ENCODE measurements at places on chromosomes 5 and 9.
A peak's percentile ranks its signal among the peaks of the same experiment; 100 is the strongest.

DNA sequence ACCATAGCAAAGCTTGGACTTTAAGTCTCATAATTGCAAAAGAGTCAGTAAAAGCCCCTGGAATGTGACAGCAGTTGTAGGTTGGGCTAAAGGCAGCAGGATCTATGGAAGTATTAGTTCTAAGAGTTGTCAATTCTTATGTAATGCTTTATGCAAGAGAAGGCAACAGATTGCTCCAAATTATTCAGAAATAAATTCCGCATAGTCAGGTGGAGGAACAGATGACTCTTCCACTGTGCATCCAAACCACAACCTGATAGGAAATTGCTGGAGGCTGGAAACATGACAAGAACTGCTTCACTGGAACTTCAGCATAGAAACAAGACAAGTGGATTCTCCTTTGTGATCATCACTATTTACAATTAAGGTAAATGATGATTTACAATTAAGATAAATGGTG lies 101.0 kb downstream of the STARD4 start:
- DNase-seq, result peak; percentile 64

DNA sequence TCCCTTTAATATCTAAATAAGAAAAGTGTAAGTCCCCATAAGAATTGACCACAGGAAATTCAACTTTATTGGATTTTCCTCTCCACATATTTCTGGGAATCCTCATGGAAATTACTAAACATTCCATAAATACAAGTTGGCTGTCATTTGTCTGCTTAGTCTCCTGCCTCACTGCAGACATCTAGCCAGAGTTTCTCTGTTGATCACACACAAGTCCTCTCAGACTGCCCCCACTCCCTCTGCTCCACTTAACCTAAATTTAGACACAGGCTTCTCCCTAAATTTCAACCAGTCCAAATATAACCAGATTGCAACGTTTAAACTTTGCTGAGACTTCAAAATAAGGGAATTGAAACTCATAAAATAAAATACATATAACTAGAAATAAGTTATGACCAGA lies 982.1 kb downstream of the DTWD2 start:
- peak; percentile 17 for DNase-seq

GRCh38 chr9:95075700-95076099 lies 241.8 kb downstream of the FANCC start:
- no peak for DNase-seq

DNA sequence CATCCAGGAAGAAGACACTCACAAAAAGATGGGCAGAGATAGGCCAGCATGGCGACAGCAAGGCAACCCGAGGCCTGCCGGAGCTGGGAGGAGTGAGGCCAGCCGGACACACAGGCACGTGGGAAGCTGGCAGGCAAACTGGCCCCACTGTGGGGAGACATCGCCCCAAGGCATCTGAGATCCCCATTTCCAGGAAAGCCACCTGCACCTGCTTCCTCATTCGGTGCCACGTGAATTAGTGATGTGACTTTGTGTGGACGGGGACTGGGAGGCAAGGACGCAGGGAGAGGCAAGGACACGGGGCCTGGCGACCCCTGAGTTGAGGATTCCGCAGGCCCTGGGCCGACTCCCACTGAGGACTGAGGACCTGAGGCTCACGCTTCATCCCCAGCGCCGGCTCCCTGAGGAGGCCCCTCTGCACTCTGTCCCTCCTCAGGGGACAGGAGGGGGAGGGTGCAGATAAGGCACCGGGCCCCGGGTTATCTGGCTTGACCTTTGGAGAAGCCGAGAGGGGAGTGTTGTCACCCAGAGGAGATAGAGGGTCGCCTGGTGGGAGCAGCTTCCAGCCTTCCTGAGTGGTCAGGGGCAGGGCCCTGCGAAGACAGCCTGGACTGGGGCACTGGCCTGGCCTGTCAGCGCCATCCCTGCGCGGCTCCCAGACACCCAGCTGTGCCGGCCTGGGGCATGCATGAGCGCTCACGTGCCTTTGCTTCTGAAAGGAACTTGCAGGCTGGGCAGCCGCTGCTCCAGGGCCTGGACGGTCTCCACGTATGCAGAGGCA lies 39.7 kb downstream of the NDUFS6 start:
- no peak for DNase-seq

- no peak for DNase-seq
Observed at GRCh38 chr9:128149001-128149701, at the start of gene LCN2. TSS of gene LCN2 (plus strand) at chr9:128149453. CDS start at chr9:128149526, 73 bp downstream.

DNA sequence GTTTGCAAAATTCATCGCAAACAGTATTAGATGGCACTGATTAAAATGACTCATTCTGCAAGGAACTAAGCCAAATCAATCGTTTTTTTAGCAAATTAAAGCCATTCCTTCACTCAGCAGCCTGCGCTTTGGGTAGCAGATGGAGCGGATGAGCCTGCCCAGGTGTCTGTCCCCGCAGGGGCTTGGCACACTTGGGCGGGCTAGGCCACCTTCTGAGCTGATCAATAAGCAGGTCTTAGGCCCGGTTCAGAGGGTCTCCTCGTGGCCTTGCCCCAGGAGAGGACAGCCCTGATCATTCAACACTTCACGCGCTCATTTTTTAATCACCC lies 78.0 kb upstream of the FCN1 start:
- DNase-seq, result no peak

DNA sequence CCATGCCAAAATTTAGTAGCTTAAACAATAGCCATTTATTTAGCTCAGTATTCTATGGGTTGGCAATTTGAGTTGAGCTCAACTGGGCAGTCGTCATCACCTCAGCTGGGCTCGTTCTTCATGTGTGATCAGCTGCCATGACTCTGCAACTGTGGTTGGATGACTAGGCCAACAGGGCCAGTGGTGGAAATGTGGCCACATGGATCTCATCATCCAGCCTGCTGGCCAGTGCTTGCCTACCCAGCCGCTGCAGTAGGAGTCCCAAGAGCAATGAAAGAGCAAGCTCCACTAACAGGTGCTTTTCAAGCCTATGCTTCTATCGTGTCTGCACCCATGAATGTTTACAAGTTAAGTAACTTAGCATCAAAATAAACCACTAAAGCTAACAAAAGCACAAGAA lies 158.0 kb downstream of the ATPSCKMT start:
- DNase-seq, result peak; percentile 28

DNA sequence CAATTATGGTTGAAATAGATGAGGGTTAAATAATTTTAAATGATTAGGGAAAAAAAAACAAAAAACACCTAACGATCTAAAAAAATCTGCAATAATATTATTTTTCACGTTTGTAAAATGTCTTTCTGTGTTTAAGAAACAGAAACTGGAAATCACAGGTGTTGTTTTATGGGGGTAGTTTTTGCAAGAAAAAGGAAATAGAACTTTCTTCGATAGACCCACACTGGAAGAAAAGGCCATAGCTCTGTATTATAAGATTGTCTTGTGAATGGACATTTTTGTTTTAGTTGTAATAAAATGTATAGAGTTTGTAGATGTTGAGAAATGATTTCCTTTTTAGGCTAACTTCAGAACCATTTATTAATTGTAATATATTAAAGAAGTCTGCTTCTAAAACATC lies 5.5 kb downstream of the CSNK1G3 start:
- DNase-seq, result no peak

GRCh38 chr5:14187660-14188059 lies 44.5 kb downstream of the TRIO start:
- DNase-seq, result peak; percentile 34

- no peak for DNase-seq
Observed at GRCh38 chr5:169374761-169375160, 73.8 kb upstream of the SLIT3 start.

GRCh38 chr9:20566401-20566800 lies 55.9 kb downstream of the MLLT3 start:
- no peak for DNase-seq

- no peak for DNase-seq
Observed at GRCh38 chr5:82072138-82072537, 100.3 kb downstream of the ATG10 start.

- no peak for DNase-seq
Observed at GRCh38 chr5:113281194-113281593, 153.6 kb downstream of the TSSK1B start.

DNA sequence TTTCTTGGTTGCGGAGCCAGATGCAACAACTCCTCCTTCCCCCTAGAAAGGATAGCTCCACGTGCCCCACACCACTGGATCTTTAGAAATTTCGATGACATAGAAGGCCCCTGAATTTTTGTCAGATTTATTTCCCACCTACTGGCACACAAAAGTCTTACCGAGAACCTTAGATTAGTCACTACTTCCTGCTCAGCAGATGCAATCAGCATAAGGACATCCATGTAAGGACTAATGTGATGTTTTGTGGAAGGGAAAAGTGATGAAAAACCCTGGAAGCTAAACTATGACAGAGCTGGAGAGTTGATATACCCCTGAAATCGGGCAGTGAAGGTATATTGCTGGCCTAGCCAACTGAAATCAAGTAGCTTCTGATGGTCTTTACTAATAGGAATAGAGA lies 125.5 kb upstream of the NFIL3 start:
- DNase-seq, result no peak

- no peak for DNase-seq
Observed at GRCh38 chr5:137167187-137167586, 331.9 kb downstream of the SPOCK1 start.

GRCh38 chr9:26656003-26656870 lies 236.4 kb downstream of the CAAP1 start:
- DNase-seq, result peak; percentile 31

GRCh38 chr9:92563116-92564100 lies 27.6 kb upstream of the ECM2 start:
- DNase-seq, result no peak

DNA sequence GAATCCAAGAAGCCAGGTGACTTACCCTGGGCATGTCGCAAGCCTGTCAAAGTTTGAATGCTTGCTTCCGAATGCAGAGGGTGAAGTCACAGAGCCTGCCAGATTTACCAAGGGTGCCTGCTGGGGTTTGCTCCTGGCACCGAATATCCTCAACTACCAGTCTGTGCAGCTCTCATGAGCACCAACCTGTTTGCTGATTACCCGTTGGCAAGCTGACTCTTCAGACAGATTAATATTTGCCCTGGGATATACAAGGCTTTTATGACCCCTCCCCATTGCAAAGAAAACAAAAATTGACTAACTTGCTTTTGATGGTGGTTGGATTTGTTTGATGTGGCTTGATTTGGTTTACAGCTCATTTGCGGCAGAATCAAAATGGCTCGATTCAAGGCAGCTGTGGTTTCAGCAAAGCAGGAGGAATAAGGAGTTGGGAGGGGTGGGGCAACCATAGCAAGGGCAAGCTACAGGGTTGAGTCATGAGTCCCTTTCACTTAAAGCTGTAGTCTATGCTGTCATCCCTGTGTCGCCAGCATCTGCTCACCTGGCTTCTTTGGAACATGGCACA lies 82.3 kb upstream of the AGXT2 start:
- peak; percentile 75 for DNase-seq

DNA sequence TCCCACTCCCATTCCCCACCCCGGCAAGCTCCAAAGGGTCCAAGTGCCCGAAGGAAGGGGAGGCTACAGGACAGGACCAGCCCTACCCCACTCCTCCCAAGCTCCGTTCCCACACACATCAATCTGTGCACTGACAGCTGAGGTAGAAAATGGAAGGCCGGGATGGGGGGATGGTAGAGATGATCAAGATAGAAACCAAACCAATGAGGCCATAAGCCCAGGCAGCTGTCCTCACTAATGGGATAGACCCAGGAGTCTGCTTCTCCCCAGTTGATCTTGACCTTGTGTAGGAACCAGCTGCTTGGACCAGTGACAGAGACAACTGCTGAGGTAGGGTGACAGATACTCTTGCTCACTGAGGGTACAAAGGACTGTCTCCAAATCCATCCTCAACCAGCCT lies 38.6 kb downstream of the B4GALT1 start:
- no peak for DNase-seq

DNA sequence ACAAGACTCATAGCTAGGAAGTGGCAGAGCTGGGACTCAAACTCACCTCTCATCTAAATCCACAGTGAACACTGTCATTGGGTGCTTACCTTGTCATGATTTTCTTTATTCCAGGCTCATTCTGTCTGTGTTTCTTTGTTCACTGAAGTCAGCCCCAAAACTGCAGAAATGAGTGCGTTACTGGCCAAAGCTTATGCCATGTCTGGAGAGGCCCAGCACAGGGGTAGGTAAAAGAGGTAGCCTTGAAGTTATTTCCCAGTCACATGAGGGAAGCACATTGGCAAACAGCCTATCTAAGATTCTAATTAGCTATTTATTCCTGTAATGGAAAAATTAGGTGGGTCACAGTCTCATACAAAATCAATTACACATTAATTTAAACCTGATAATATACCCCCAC lies 29.8 kb downstream of the TTC23L start:
- DNase-seq, result no peak
